ENCODE measurements at places on chromosomes 11 and 22. TPM values are rescaled to one million over a fixed set of nuclear protein-coding genes. Genes with fewer than 3 reads are reported as not detected.

Gene GPR83
- total RNA-seq, result not detected

Gene HOATZ
- total RNA-seq, result not detected

Gene IMMP1L
- 22.4 TPM for total RNA-seq

Gene ADM2
- 4.6 TPM for total RNA-seq

Gene PHF21B
- not detected for total RNA-seq

Gene CNTN5
- total RNA-seq, result not detected

Gene HTR3A
- not detected for total RNA-seq

Gene RFPL1
- total RNA-seq, result not detected

Gene PRAME
- total RNA-seq, result not detected

Gene CFAP68
- 23.9 TPM for total RNA-seq

Gene TOB2
- 33.4 TPM for total RNA-seq

Gene KDELR3
- 0.38 TPM for total RNA-seq

Gene TSPAN32
- 54.7 TPM for total RNA-seq

Gene FAM227A
- total RNA-seq, result not detected

Gene RFPL2
- 0.31 TPM for total RNA-seq

Gene SLC22A9
- not detected for total RNA-seq
